ENCODE measurements at places on chromosomes 2 and 18.

DNA sequence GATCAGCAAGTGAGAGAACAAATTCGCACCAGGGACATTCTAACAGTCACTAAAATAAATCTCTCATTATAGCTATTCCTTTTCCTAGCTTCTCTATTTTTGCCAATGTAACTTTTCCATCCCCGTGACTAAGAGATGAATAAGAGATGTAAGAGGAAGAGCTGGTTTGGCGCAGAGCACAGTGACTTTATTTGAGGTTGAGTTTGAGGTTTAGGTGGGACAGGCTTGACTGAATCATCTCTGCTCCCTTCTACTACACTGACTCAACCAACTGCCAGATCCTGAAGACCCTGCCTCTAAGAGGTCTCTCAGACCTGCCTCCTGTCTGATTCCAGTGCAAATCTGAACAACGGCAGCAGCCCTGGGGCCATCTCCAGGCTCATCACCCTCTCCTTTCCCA is 28.0 kb downstream of the RFX8 start:
- no peak for DNase-seq

- no peak for DNase-seq
Observed at GRCh38 chr18:32450874-32451273, 19.8 kb downstream of the GAREM1 start.

DNA sequence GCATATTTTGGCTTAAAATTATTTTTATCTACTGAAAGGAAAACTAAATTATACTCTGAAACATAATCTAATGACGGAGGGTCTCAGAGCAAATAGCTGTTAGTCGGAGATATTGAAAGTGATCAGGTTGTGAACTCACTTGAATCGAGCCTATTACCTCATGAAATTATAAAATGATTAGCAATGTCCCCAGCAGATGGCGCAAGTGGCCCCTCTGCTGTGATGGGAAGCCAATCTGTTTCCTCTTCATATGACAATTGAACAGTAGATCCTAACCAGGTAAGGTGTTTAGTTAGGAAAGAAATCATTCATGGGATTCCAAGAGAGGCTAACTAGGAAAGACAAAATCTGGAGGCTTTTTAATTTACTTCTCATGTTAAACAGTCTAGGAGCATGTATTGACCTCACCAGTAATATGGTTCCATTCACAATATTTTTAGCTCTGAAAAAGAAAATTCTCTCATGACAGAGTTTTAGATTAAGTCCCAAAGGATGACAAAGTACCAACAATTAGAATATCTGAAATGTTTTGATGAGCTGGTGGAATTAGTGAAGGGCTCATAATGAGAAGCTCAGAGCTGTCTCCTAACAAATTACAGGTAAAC is 29.9 kb upstream of the MPPE1 start:
- peak; percentile 84 for DNase-seq

DNA sequence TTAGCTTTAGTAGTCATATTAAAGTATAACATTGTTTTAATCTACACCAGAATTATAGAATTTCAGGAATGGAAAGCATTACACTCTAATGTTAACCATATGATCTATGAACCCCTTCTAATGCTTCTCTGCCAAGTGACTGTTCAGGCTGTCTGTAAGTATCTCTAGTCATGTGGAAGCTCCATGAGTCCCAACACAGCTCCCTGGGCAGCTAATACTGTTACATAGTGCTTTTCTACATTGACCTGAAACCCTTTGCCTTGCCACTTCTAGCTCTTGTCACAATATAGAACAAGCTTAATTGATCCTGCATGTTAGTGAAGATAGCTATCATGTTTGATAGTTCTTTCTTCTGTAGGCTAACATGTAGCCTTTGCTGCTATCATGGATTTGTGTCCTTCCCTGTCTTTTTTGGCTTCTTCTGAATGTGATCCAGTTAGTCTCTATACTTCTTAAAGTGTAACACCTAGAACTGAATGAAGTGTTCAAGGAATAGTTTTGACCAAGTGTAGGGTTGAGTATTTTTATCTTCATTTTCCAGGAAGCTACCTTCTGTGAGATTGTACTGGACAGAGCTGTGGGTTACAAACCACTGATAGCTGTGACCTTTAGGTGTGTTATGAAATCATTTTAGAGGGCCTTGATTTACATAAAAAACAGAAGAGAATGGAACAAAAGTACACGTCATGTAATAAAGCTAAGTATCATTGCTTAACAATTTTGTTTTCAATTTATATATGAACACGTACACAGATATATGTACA is 23.7 kb downstream of the BABAM2 start:
- no peak for DNase-seq

DNA sequence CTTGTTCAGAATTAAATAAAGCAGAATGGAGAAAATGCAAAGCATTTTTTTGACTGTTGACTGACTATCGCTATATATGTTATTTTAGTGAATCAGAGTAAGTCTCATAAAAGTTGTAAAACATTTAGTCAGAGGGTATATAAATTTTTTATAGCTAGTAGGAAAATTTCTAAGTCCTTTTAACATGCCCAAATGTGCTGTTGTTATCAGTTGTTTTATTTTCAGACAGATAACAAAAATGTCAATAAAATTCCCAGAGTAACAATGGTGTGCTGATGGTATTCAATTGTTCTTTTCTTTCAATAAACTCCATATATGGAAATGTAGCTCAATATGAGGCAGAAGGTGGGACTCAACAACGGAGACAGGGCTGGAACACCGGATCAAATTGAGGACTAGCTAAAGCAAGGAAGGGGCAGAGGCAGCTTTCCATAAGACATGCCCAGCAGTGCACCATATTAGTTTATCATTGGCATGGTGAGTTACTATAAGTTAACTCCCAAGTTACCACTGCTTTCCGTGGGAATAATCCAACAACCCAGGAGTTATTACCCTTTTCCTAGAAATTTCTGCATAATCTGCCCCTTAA is 26.6 kb downstream of the GULP1 start:
- no peak for DNase-seq

- DNase-seq = no peak
Observed at GRCh38 chr2:121356058-121356640, 71.1 kb upstream of the TFCP2L1 start.

Data from stimulated activated CD4-positive, alpha-beta T cell treated with anti-CD3 and anti-CD28 coated beads, Interleukin-2, amount 100 ng/mL, for 24 hours (primary cell).